ENCODE measurements at places on chromosomes 2 and 18. TPM values are rescaled to one million over a fixed set of nuclear protein-coding genes. Genes with fewer than 3 reads are reported as not detected.

Gene REL
- total RNA-seq: 3.9 TPM

Gene ASPRV1
- 0.10 TPM for total RNA-seq

Gene TCF23
- total RNA-seq: not detected

Gene GKN1
- not detected for total RNA-seq

Gene WNT10A
- not detected for total RNA-seq

Gene HOXD3
- 4.6 TPM for total RNA-seq

Gene ADAM23
- total RNA-seq: 5.0 TPM

Gene SERPINB10
- total RNA-seq: 3.4 TPM

Gene UGT1A1
- total RNA-seq: not detected

Gene RND3
- 56.6 TPM for total RNA-seq

Gene CFAP221
- not detected for total RNA-seq

Gene ITGB6
- total RNA-seq: not detected

Gene GLI2
- total RNA-seq: 0.39 TPM

Gene TNFRSF11A
- total RNA-seq: 6.2 TPM

Gene EGR4
- total RNA-seq: not detected

Gene CHRND
- total RNA-seq: not detected

Gene CCDC68
- 5.9 TPM for total RNA-seq

Gene C2orf15
- total RNA-seq: not detected

Gene CNOT11
- 40.4 TPM for total RNA-seq

Gene CABYR
- total RNA-seq: 6.4 TPM

Gene NT5C1B
- total RNA-seq: not detected

Gene UPP2
- not detected for total RNA-seq

Gene ALPI
- not detected for total RNA-seq

Gene CFAP65
- total RNA-seq: not detected

Gene IL1RN
- not detected for total RNA-seq

Gene TCF7L1
- 2.7 TPM for total RNA-seq

Gene EFHD1
- total RNA-seq: not detected

Gene IL37
- not detected for total RNA-seq

Gene PJVK
- not detected for total RNA-seq

Gene PROM2
- total RNA-seq: under 0.01 TPM

Gene CACNB4
- total RNA-seq: not detected

Gene TGFA
- total RNA-seq: 4.7 TPM

Gene COL4A4
- total RNA-seq: under 0.01 TPM

Gene CNTNAP5
- total RNA-seq: not detected

Gene ZNF2
- total RNA-seq: 1.8 TPM

Gene WDR54
- total RNA-seq: 30.3 TPM

Gene FAM237A
- not detected for total RNA-seq

Gene NPAS2
- total RNA-seq: 21.7 TPM

Gene CENPO
- total RNA-seq: 26.5 TPM

Gene AGXT
- total RNA-seq: not detected

Gene CXCR4
- total RNA-seq: 17.2 TPM

Gene ASB18
- total RNA-seq: not detected

Gene CRACDL
- total RNA-seq: 13.3 TPM

Gene MC5R
- total RNA-seq: not detected

Gene ROCK2
- total RNA-seq: 30.6 TPM

Gene GULP1
- 14.3 TPM for total RNA-seq

Gene RAPGEF4
- total RNA-seq: 7.2 TPM
